ENCODE measurements at places on chromosomes 3 and 15. TPM values are rescaled to one million over a fixed set of nuclear protein-coding genes. Genes with fewer than 3 reads are reported as not detected.
A peak's percentile ranks its signal among the peaks of the same experiment; 100 is the strongest.

The GRIP2 gene
- polyA plus RNA-seq = 0.61 TPM

DNA sequence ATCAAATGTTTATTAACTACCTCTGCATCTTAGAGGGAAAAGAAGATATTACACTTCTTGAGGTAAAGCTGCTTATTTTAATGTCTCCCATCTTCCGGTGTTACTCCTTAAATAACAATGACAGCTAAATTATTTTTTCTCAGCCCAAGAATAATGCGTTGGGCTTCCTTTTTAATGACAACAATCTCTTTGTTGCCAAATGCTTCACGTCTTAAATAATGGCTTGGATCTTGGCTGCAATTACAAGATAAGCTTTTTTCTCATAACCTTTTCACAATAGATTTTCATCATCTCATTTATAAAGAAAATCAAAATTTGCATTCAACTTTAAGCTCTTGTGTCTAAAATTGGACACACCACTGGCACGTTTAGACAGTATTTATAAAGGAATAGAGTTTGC lies 89.2 kb upstream of the COL8A1 start:
- H3K4me3 ChIP-seq = no peak overlapping the region
- no peak overlapping the region for H3K27ac ChIP-seq
- H3K27me3 ChIP-seq = no peaks in the 10 kb centered on the region
- no peak for DNase-seq
- no peaks in the 10 kb centered on the region for H3K36me3 ChIP-seq
- H3K4me1 ChIP-seq = peaks cover 3% of the 10 kb centered on the region

DNA sequence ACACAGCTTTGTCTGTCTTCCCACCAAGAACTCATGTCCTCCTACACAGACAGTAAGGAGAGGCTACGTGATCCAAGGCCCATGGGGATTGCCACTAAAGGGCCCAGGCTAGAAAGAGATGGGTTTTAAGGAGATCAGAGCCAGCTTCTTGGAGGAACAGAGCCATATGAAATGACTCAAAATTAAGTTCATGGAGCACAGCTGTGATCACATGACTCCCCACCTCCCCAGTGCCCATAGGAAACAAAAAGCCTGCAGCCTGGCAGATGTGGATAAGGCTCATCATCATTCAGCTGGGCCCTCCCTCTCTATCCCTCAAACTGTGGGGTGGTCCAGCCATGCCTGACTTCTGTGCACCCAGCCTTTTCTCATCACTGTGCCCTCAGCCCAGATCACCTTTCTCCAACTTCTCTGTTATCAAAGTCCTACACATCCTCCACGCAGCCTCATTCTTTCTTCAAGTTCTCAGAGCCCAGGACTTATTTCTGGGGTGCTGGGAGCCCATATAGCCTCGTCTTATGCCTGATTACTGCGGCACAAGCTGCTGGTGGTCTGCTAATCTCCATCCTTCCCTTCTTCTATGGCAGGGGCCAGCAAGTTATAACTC lies 137.6 kb downstream of the SMAD6 start:
- H3K27ac ChIP-seq = no peak overlapping the region
- H3K36me3 ChIP-seq = no peaks in the 10 kb centered on the region
- H3K4me3 ChIP-seq = no peak overlapping the region
- DNase-seq = peak; percentile 23
- H3K4me1 ChIP-seq = no peaks in the 10 kb centered on the region

DNA sequence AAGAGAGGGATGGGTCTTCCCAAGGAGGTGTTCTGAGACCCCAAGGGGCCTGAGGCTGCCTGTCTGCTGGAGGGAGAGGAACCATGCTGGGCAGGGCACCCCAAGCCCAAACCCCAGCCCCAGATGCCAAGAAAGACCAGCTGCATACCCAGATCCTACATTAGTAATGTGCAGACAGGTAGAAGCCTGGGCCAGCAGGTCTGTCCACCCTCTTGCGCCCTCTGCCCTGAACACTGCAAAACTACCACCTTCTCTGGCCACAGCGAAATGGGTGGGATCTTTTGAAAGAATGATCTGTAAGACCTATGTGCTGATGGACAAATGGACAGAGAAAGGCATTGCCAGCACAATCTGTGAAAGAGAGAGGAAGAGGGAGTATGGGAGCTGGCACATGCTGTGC lies 283.2 kb downstream of the EPHB1 start:
- no peak overlapping the region for H3K27ac ChIP-seq
- H3K4me1 ChIP-seq = no peaks in the 10 kb centered on the region
- no peaks in the 10 kb centered on the region for H3K36me3 ChIP-seq
- H3K27me3 ChIP-seq = no peaks in the 10 kb centered on the region

DNA sequence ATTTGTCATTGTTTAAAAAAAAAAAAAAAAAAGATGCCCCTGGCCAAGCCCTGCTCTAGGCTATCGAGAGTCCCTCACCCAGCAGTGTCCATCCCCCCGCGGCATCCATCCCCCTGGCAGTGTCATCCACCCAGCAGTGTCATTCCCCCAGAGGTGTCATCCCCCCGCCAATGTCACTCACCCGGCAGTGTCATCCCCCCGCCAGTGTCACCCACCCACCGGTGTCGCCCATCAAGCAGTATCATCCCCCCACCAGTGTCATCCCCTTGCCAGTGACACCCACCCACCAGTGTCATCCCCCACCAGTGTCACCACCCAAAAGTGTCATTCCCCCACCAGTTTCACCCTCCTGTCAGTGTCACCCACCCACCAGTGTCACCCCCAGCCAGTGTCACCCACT lies 99.3 kb upstream of the PRR20G start:
- no peaks in the 10 kb centered on the region for H3K27me3 ChIP-seq
- H3K36me3 ChIP-seq = no peaks in the 10 kb centered on the region
- no peaks in the 10 kb centered on the region for H3K4me1 ChIP-seq
- H3K27ac ChIP-seq = no peak overlapping the region
- H3K4me3 ChIP-seq = no peak overlapping the region
- no peak for DNase-seq

The VGLL3 gene
- polyA plus RNA-seq = 10.8 TPM

DNA sequence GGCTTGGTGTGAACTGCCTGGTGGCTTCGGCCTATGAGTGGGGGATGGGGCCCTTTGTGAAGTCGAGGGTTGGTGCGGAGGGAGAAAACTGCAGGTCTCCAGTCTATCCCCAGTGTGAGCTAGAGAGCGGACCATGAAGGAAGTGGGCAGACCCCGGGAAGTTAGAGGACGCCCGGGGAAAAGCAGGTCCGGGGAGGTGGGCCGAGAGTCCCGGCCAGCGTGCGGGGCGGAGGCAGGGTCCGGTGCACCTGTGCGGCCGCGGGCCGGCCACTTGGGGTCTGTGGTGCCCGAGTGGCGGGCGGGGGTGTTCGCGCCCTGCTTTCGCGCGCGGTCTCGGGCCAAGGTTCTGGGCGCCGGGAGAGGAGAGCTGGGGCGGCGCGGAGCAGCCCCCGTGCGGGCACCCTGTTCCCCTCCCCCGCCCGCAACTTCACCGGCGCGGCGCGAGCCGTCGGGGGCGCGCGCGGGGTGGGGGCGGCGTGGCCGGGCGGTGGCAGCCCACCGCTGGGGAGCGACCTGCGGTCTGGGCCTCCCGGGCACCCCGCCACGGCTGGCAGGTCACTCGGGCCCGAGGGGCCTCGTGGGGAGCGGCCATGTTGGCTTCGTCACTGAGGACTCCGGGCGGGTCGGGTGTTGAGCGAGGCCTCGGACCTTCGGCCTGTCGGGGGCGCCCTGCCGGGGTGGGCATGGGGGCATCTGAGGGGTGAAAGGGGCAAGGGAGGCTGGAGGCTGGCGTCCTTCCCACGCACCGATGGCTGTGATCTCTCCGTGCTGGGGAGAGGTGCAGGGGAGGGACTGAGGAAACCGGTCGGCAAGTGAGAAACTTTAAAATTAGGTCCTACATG lies 4.8 kb downstream of the UBE2E1 start:
- peak; percentile 68 for DNase-seq
- H3K4me1 ChIP-seq = no peaks in the 10 kb centered on the region
- H3K27ac ChIP-seq = peak overlapping the region; percentile 43

GRCh38 chr3:112755845-112756613 lies 90.6 kb downstream of the CD200R1L start:
- H3K27ac ChIP-seq = no peak overlapping the region
- H3K4me1 ChIP-seq = no peaks in the 10 kb centered on the region
- H3K27me3 ChIP-seq = no peaks in the 10 kb centered on the region
- H3K36me3 ChIP-seq = no peaks in the 10 kb centered on the region
- H3K4me3 ChIP-seq = no peak overlapping the region
- no peak for DNase-seq

GRCh38 chr3:60294181-60294580 lies 957.1 kb downstream of the FHIT start:
- no peak overlapping the region for H3K4me3 ChIP-seq
- H3K4me1 ChIP-seq = no peaks in the 10 kb centered on the region
- H3K27ac ChIP-seq = no peak overlapping the region
- H3K27me3 ChIP-seq = no peaks in the 10 kb centered on the region

DNA sequence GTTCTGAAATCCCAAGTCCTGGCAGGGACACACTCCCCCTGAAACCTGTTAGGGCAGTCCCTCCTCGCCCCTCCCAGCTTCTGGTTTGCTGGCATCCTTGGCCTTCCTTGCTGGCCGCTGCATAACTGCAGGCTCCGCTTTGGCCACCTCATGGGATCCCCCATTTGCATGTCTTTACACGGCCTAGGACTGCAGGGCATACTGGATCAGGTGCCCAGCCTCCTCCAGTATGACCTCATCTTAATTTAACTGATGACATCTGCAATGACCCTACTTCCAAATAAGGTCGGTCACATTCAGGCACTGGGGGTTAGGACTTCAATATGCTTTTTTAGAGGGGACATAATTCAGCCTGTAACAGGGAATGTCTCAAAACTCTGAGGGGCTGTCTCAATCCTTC lies 173.3 kb downstream of the RAB11A start:
- H3K27me3 ChIP-seq = peaks cover 1% of the 10 kb centered on the region
- no peak for DNase-seq
- H3K4me3 ChIP-seq = no peak overlapping the region
- H3K4me1 ChIP-seq = no peaks in the 10 kb centered on the region

DNA sequence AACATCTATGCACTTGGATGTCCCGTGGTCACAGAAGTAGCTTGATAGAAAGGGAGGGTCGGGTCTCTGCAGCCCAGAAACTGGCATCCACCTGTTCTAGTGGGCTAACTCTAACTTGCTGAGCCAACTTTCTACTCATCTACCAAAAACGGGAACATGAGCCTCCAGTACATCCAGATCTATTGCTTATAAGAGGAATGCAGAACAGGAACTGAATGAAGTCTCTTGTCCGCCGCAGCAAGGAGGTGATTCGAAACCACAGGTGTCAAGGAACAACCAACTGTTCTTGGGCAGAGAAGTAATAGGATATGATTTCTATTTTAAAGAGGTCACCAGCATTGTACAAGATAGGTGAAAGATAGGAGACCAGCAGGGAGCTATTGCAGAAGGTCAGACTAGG lies 17.9 kb downstream of the TERC start:
- no peaks in the 10 kb centered on the region for H3K27me3 ChIP-seq
- no peak overlapping the region for H3K4me3 ChIP-seq
- H3K27ac ChIP-seq = no peak overlapping the region
- H3K4me1 ChIP-seq = no peaks in the 10 kb centered on the region
- DNase-seq = no peak
- no peaks in the 10 kb centered on the region for H3K36me3 ChIP-seq

DNA sequence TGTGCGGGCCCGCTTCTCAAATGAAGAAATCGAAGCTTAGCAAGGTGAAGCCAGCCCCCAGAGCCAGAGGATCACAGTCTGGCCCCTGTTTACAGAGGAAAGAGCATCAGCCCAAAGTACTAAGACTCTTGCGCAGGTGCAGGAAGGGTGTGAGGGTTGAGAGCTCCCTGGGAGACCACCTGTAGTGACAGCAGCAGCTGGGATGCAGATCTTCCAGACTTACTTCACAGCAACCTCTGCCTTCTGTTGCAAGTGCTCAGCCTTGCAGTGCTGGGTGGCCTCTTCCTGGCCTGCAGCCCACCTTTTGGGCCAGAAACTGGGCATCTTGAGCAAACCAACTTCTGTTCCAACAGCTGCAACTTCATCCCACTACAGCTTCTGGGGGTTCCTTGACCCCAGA lies 19.7 kb downstream of the SPATA12 start:
- no peak overlapping the region for H3K27ac ChIP-seq
- no peaks in the 10 kb centered on the region for H3K27me3 ChIP-seq
- DNase-seq = no peak
- H3K4me1 ChIP-seq = no peaks in the 10 kb centered on the region
- H3K36me3 ChIP-seq = no peaks in the 10 kb centered on the region

DNA sequence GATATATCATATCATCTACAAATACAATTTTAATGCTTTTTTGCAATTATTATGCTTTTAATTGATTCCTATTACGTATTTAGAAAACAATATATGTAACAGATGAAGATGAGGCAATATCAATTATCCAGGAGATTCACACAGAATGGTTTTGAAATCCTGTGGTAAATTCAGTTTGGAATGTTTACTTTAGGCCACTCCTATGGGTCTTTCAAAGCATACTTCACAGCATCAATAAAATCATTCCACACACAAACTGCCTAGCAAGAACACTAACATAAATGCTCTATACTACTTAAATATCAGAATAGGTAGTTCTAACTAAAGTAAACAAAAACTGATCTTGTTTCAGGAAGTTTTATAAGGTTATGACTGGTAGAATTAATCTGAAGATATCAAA lies 90.5 kb downstream of the FAM227B start:
- no peak for DNase-seq
- no peak overlapping the region for H3K27ac ChIP-seq
- no peaks in the 10 kb centered on the region for H3K4me1 ChIP-seq
- no peak overlapping the region for H3K4me3 ChIP-seq
- H3K27me3 ChIP-seq = no peaks in the 10 kb centered on the region

- H3K27ac ChIP-seq = no peak overlapping the region
- no peak for DNase-seq
Observed at GRCh38 chr3:158419820-158420653, 151.0 kb upstream of the MLF1 start.

DNA sequence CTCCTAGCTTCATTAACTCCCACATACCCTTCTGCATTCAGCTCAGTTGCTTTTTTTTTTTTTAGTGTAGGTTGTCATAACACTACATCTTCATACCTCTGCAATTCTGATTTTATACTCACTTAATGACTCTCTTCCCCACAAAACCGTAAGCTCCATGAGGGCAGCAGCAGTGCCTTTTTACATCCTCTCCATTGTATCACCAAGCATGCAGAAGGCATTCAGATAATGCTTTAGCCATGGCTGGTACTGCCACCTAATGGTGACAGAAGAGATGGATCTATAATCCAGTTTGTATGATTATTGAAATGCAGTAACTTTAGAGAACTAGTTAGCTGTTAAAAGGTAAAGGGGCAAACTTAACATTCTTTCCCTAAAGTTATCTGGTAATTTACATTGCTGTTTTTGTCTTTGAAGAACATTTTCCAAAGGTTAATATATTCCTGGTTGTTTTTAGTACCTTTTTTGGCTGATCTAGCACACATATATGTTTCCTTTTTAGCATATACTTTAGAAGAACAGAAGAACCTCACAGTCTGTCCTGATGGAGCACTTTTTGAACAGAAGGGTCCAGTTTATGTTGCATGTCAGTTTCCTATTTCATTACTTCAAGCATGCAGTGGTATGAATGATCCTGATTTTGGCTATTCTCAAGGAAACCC lies 36.8 kb downstream of the ATP1B3 start:
- no peaks in the 10 kb centered on the region for H3K27me3 ChIP-seq
- no peaks in the 10 kb centered on the region for H3K4me1 ChIP-seq
- DNase-seq = no peak
- H3K27ac ChIP-seq = no peak overlapping the region

The SCN11A gene
- not detected for polyA plus RNA-seq
